NCI-H2171 (cell line): ENCODE measurements at places on chromosomes 5 and 9.

DNA sequence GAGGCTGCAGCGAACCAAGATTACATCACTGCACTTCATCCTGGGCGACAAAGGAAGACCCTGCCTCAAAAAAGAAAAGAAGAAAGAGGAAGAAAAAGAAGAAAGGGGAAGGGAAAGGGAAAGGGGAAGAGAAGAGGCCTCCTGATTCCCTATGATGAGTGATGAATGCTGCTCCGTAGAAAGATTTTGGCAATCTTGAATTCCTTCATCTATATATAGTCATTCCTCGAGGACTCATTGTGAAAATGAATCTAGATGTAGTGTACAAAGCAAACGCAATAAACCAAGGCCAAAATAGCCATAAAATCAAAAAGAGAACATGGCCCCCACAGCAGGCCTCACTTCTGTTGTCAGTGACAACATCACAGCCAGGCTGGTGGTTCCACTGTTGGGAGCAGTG lies 218.0 kb downstream of the DCP2 start:
- DNase-seq = no peak

DNA sequence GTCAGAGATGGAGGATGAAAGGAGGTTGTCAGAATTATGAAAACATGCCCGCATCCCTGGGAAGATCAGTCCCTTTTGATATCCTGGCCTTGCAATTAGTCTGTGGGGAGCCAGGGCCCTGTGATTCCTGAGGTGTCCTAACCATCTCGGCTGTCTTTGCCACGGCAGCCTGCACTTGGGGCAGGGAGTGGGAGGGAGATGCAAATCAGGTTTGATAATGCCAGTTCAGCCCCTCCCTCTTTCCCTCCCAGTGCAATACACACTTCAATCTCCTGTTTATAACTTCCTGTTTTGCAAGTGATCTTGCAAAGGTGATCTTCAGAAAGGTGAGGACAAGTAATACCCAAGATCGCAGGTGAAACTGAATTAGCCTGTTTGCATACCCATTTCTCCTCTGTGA lies 114.0 kb upstream of the ALDH1B1 start:
- no peak for DNase-seq

- DNase-seq = no peak
These were observed 3.3 kb upstream of the RALGDS start for GRCh38 chr9:133124123-133124906.

DNA sequence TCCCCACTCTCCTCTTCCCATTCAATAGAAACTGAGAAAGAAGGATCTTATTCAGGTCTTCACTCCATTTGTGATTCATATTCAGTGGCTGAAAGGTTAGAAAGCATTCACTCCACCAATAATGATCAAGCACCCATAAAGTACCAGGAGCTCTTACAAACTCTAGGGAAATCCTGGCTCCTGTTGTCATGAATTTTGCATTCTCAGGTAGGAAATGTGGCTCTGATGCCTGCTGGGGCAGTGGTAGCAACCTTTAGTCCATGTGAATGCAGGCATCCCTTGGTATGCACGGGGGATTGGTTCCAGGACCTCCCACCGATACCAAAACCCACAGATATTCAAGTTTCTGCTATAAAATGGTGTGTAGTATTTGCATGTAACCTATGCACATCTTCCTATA lies 3.6 kb upstream of the RORB start:
- no peak for DNase-seq

- no peak for DNase-seq
These were observed 61.6 kb downstream of the ICE1 start for GRCh38 chr5:5483880-5484598.

DNA sequence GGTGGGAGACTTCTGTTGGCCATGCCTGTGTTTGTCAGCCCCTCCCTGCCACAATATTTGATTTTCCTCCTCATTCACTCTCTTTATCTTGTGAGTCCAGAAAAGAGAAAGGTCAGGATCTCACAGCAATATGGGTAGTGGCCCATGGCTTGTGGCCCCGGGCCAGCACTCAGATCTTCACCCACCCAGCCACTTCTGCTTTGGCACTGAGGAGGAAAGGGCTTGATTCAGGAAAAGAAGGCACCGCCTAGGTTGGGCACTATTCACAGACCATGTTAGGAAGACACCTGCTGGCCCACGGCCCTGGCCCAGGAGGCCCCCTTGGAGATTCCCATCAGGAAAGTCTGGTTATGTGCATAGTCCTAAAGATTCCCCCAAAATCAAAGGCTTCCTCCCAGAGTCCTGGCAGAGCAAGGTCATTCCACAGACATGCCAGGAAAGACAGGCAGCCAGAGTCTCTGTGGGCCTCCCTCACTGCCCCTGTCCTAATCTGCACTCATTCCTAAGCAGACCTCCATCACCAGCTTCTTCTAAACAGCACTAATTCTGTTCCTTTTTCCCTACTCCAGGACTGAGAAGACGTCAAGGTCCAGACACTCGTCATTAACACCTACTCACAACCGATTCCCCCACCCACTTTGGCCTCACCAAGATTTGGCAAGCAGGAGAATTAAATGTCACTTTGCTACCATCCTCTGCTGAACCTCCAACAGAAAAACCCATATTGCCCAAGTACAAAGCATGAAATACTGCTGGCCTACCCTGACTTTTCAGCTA lies 179.3 kb downstream of the DEPDC1B start:
- DNase-seq = no peak

GRCh38 chr9:134602547-134603362 lies 38.8 kb upstream of the COL5A1 start:
- no peak for DNase-seq

- DNase-seq = no peak
These were observed 605.4 kb upstream of the FAM174A start for GRCh38 chr5:99929806-99930135.

DNA sequence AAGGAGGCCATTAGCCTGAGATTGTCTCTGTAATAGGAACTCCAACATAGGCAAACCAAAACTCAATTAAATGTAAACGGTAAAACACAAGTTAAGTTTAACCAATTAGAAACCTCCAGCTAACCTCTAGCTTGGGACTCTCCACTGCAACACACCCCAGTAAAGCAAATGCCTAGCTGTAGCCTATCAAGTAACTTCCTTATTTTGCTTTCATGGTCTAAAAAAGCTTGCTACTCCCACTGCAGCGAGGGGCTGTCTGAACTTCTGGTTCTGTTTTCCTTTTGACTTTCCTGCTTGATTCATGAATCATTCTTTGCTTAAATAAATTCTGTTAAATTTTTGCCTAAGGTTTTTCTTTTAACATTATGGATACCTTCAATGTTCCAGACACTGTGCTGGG lies 24.4 kb upstream of the C5orf46 start:
- DNase-seq = no peak

GRCh38 chr9:77977210-77977611 lies 54.4 kb downstream of the GNAQ start:
- no peak for DNase-seq

DNA sequence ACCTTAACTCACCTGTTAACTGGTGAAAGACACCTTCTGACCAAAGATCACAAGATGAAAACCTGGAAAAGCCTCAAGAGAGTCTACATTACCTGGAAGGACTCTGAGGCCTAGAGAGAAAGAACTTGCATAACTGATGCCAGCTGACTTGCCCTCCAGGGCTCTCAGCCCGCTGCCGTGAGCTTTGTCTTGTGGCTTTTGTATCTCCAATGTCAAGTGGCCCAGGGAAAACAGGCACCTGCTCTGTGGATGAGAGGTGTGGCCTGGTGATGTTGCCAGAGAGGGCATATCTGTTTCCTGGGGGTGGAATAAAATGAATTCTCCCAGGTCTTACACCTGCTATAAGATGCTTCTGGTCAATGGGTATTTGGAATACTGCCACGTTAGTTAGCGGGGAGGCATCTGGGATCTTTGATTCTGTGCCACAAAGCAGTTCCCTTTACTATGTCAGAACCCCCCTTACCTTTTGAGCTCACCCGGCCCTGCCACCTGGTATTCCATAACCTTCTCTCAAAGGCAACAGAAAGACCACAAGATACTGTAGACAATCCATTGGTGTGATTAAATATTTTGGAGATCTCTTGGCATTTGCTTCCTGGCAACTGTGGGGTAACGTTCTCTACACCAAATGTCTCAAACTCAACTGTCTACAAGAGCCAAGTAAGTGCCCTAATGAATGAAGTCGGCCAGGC lies 54.9 kb upstream of the N4BP3 start:
- peak; percentile 6 for DNase-seq

GRCh38 chr5:10894445-10895054 lies 133.5 kb upstream of the DAP start:
- DNase-seq = no peak

GRCh38 chr9:13281356-13282016 lies 2.0 kb upstream of the MPDZ start:
- DNase-seq = no peak

GRCh38 chr9:9286001-9286400 lies 1326.8 kb downstream of the PTPRD start:
- DNase-seq = no peak

- no peak for DNase-seq
These were observed 155.8 kb upstream of the ZNF608 start for GRCh38 chr5:124902097-124902821.

DNA sequence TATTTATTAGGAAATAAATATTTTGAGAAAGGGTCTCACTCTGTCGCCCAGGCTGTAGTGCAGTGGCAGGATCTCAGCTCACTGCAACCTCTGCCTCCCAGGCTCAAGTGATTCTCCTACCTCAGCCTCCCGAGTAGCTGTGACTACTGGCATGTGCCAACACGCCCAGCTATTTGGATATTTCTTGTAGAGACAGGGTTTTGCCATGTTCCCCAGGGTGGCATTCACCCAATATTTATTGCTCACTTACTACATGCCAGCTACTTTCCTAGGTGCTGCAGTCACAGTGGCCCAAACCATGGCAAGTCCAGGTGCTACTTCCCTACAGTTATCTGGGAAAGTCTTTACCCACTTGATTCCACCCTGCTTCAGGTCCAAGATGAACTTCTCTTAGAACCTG lies 8.3 kb upstream of the MED7 start:
- no peak for DNase-seq

DNA sequence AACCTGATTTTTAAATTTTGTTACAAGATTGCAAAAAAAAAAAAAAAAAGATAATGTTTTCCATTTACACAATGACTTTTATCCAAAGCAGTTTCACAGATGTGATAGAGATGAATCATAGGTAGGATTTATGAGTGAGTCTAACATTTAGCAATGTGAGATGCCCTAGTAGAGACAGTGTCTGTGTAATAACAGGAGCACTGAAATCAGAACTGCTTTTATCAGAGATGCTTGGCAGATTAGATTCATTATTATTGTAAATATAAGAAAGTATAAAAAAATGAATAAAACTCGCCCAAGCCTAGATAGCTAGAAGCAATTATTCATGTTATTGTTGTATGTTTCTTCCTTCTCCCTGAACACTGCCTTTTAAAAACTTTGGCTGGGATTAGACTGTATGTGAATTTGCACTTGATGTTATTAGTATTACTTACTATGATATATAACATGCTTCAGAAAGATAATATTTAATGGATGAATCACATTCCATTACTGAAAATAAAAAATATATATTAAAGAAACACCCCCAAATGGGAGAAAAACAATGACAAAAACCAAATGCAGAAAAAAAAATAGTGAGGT lies 567.3 kb upstream of the KLF4 start:
- no peak for DNase-seq

- no peak for DNase-seq
These were observed 46.6 kb downstream of the BNC2 start for GRCh38 chr9:16823906-16824305.

- DNase-seq = no peak
These were observed 103.7 kb downstream of the ARL15 start for GRCh38 chr5:54206580-54207229.

DNA sequence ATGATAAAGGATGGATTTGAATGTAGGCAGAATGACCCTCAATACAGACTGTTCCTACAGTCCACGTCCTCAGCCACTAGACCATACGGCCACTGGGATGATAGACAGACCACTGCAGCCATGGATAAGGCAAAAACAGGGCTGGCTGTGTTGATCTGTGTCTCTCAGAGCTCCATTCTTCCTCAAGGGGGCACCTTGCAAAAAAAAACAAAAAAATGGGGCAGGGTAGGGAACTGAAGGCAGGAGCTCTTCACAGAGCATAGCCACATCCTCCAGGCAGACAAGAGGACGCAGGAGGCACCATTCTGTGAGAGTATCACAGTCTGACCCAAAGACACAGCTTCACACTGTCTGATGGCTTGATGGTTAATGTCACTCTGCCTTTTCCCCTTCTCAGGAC lies 61.2 kb upstream of the GABRP start:
- no peak for DNase-seq
